NCI-H187 (cell line): ENCODE measurements at places on chromosomes 3 and 15.

GRCh38 chr15:101004986-101005747 is 86.0 kb downstream of the LRRK1 start:
- no peak for DNase-seq

DNA sequence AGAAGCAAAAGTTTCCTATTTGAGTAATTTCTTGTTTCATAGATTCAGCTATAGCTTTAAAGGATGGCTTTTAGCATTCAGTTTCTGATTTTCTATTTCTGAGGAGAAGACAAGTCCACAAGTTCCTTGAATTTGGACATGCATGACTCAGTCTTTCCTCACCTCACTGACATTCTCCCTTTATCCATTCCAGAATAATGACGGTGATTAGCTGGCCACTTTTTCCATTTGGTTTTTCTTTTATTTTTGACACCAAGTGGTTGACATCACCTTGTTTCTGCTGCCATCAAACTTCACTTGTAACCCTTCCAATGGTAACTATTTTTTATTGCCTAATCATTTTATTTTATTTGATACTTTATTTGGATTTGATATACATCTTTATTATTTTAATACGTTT is 404.4 kb upstream of the KCNMB2 start:
- DNase-seq = no peak

DNA sequence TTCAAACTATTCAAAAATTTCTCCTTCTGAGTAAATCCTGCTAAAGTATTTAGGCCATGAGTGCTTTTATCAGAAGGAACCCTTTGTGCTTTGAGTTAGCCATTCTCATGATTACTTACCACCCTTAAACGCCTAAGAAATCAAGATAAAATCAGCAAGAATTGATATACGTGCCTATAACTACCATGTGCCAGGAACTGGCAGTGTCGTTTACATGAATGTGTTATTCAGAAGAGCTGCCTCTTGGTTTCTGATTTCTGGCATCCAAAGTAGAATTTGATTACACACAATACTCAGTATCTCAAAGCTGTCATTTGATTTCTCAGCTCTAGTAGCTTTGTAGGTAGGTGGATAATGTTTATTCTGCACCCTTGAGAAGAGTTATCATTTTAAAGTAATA is 351.3 kb upstream of the CCDC54 start:
- DNase-seq = no peak

GRCh38 chr3:115375362-115375761 is 228.3 kb upstream of the ZBTB20 start:
- DNase-seq = no peak

GRCh38 chr3:170049146-170050000 is 11.6 kb downstream of the GPR160 start:
- DNase-seq = no peak

DNA sequence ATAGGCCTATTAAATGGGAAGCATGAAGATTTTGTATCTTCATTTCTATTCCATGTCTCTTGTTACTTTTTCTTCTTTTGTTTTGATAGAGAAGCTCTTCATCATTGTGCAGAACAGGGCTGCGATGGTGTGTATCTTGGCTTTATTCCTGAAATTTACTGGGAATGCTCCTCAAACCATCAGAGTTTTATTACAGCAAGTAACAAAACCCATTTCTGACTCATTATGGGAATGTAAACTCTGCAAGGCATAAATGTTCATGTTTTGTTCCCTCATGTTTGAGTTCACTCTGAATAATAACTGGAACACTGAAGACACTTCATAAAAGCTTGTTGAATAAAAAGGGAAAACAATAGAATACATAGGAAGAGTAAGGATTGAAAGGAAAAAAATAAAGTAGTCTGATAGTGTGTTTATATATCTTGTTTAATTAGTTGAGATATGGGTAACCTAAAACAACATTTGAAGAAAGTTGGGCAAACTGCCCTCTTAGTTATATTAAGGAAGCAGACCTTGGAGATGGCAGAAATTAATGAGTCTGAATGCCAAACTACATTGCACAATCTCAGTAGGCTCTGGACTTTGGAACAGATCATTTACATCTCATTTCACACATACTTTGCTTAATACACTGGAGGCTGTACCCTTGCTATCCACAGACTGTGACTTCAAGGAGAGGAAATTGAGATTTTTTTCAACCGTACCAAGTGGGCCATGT is 521.5 kb downstream of the GRM7 start:
- DNase-seq = no peak

GRCh38 chr3:43699864-43700263 is 9.1 kb downstream of the ABHD5 start:
- DNase-seq = no peak

DNA sequence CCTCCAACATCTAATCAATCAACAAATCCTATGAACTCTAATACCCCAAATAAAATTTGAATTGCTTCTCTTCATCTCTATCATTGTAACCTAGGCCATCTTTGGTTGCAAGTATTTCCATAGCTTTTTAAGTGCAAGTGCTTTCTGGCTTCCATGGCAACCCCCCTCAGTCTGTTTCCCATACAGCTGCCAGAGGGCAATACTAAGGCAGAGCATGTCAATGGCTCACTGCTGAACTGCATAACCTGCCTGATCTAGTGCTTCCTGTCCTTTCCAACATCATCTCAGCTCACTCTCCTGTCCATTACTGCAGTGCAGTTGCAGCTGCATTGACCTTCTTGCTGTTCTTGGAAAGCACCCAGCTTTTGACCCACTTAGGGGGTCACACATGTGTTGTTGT is 198.4 kb downstream of the WNT5A start:
- no peak for DNase-seq
